ENCODE measurements at places on chromosomes 3 and 15.

GRCh38 chr3:65597952-65598413 lies 440.7 kb downstream of the MAGI1 start:
- peak overlapping the region; percentile 98 for H3K27ac ChIP-seq
- H3K27me3 ChIP-seq, result no peaks in the 10 kb centered on the region
- H3K4me3 ChIP-seq, result no peak overlapping the region
- peak; percentile 69 for DNase-seq
- H3K36me3 ChIP-seq, result no peaks in the 10 kb centered on the region

- H3K36me3 ChIP-seq, result no peaks in the 10 kb centered on the region
- no peak overlapping the region for H3K4me3 ChIP-seq
- no peaks in the 10 kb centered on the region for H3K4me1 ChIP-seq
- no peaks in the 10 kb centered on the region for H3K27me3 ChIP-seq
Measured at GRCh38 chr3:176362191-176362731, 835.0 kb downstream of the TBL1XR1 start.

- H3K4me1 ChIP-seq, result no peaks in the 10 kb centered on the region
- DNase-seq, result no peak
- no peak overlapping the region for H3K4me3 ChIP-seq
- H3K36me3 ChIP-seq, result no peaks in the 10 kb centered on the region
- H3K27me3 ChIP-seq, result no peaks in the 10 kb centered on the region
- no peak overlapping the region for H3K27ac ChIP-seq
Measured at GRCh38 chr3:110774496-110775265, 296.9 kb upstream of the NECTIN3 start.

DNA sequence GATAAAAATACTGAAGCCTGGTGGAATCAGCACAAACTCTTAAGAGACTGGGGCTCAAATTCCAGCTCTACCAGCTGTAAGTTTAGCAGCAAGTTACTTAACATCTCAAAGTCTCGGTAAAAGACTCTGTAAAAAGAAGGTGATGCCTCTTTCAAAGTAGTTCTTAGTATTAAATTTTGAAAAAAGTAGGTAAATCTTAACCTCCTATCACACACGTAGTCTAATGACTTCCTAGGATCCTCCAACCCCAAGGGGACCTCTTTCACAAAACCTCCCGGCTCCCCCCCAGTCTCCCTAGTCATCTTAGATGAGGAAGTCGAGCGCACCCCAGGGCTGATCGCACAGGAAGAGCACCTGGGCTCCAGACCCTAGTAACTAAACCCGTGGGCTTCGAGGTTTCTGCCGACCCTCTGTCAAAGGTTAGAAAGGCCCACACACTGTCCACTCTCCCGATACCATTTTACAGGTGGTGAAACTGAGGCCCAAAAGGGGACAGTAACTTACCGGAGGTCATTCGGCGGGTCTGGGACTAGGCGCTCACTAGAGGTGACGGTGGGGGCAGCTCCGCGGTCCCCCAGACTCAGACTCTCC lies 427 bp downstream of the MBD4 start:
- peaks cover 2% of the 10 kb centered on the region for H3K36me3 ChIP-seq
- H3K4me1 ChIP-seq, result peaks cover 6% of the 10 kb centered on the region
- H3K27me3 ChIP-seq, result no peaks in the 10 kb centered on the region
- H3K27ac ChIP-seq, result peak overlapping the region; percentile 89

DNA sequence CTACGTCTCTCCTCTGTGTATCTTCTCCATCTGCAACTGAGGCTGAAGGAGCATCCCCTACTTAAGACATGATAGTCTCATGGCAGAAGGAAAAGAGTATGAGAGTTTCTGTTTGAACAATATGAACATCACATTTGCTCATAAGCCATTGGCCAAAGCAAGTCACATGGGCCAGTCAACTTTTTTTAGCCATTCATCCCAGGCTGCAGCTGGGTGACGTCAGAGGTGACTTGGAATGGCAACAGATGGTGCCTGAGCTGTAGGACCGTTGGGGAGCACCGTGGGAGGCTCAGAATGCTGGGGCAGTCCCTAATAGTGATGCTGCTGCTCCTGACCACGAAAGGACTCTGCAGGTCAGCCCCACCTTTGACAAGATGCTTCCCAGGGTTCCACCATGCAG lies 58.7 kb downstream of the CRTC3 start:
- H3K27me3 ChIP-seq, result no peaks in the 10 kb centered on the region
- H3K27ac ChIP-seq, result no peak overlapping the region
- no peaks in the 10 kb centered on the region for H3K36me3 ChIP-seq
- H3K4me1 ChIP-seq, result no peaks in the 10 kb centered on the region

GRCh38 chr15:70111203-70112073 lies 13.7 kb upstream of the TLE3 start:
- peak; percentile 97 for DNase-seq
- H3K27me3 ChIP-seq, result no peaks in the 10 kb centered on the region
- no peak overlapping the region for H3K4me3 ChIP-seq
- peaks cover 16% of the 10 kb centered on the region for H3K4me1 ChIP-seq

GRCh38 chr3:115982108-115982507 lies 358.8 kb downstream of the GAP43 start:
- no peaks in the 10 kb centered on the region for H3K27me3 ChIP-seq
- no peaks in the 10 kb centered on the region for H3K36me3 ChIP-seq
- no peaks in the 10 kb centered on the region for H3K4me1 ChIP-seq
- no peak overlapping the region for H3K4me3 ChIP-seq
- no peak overlapping the region for H3K27ac ChIP-seq

DNA sequence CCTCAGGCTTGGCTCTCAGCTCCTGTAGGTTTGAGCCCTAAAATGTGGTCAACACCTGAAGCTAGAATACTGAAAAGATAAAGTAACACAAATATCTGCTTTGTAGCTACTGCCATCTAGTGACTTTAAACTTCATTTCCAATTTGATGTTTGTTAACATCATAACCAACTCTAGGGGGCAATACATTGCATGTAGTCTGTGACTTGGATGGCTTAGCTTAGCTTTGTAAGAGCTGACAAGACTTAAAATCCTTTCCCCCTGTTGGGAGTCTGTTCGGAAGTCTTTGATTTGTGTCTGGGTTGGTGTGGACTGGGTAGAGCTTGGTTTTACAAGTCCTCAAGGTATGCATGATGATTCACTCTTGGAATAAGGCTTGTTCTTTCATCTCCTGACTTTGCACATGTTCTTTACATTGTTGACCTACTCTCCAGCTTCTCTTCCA lies 51.7 kb downstream of the SCN11A start:
- no peak overlapping the region for H3K4me3 ChIP-seq
- no peaks in the 10 kb centered on the region for H3K4me1 ChIP-seq
- no peaks in the 10 kb centered on the region for H3K27me3 ChIP-seq
- peak; percentile 91 for DNase-seq
- no peaks in the 10 kb centered on the region for H3K36me3 ChIP-seq

DNA sequence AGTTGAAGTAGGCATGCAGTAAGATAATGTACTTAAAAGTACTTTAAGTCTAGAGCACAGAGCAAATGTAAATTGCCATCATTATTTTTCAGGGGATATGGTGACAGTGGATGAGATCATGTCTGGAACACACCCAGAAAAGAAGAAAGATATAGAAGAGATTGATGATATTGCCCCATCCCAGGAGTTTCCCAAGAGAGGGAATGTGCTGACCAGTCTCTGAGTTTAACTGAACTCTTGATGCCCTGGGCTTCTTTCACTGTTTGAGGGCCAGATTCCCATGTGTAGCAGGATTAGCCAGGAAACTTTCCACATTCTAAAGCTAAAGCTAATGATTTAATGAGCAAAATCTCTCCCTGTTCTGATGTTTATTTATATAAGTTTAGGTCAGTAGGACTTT lies 366.8 kb upstream of the UMPS start:
- H3K27ac ChIP-seq, result no peak overlapping the region
- no peak overlapping the region for H3K4me3 ChIP-seq
- H3K4me1 ChIP-seq, result no peaks in the 10 kb centered on the region

GRCh38 chr3:197889204-197889930 lies 60.6 kb upstream of the RPL35A start:
- H3K4me1 ChIP-seq, result no peaks in the 10 kb centered on the region
- H3K27ac ChIP-seq, result no peak overlapping the region
- no peaks in the 10 kb centered on the region for H3K27me3 ChIP-seq
- no peaks in the 10 kb centered on the region for H3K36me3 ChIP-seq
- no peak overlapping the region for H3K4me3 ChIP-seq

- H3K4me1 ChIP-seq, result peaks cover 3% of the 10 kb centered on the region
- H3K27ac ChIP-seq, result no peak overlapping the region
- DNase-seq, result no peak
- no peaks in the 10 kb centered on the region for H3K27me3 ChIP-seq
- H3K36me3 ChIP-seq, result no peaks in the 10 kb centered on the region
Measured at GRCh38 chr3:46693892-46694226, 380 bp upstream of the ALS2CL start.

- DNase-seq, result no peak
- H3K27ac ChIP-seq, result no peak overlapping the region
- H3K36me3 ChIP-seq, result no peaks in the 10 kb centered on the region
- H3K27me3 ChIP-seq, result no peaks in the 10 kb centered on the region
- no peaks in the 10 kb centered on the region for H3K4me1 ChIP-seq
Measured at GRCh38 chr3:81974751-81975150, 213.3 kb upstream of the GBE1 start.

DNA sequence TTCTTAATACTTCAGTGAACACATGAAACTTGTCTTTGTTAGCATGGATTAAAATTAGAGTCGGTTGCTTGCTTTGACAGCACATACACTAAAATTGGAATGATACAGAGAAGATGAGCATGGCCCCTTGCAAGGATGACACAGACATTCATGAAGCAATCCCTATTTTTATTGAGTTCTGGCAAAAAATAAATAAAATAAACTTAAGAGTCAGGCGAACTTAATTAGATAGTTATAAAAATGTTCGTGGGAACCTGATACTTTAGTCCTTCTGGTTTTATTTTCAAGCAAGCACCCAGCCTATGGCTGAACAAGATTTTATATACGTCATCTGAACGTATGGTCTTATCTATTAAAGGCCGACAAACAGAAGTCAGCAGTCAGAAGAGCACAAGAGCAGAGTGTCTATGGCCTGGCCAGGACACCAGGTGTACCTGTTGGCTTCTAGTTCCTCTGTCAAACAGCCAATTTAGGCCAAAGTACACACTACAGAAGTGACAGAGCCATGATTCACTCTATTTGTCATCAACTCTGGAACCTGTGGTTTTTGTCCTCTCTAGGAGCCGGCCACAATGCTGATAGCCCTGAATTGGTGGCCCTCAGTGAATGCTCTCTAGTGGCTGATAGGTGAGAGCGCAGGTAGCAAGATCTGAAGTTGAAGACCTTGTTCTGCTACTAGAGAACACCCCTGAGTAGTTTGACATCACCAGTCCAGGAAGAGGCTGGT lies 64.3 kb downstream of the LEO1 start:
- no peaks in the 10 kb centered on the region for H3K4me1 ChIP-seq
- H3K4me3 ChIP-seq, result no peak overlapping the region
- DNase-seq, result peak; percentile 65
- H3K27me3 ChIP-seq, result no peaks in the 10 kb centered on the region

- no peaks in the 10 kb centered on the region for H3K4me1 ChIP-seq
- H3K4me3 ChIP-seq, result no peak overlapping the region
- DNase-seq, result no peak
Measured at GRCh38 chr3:183502237-183503181, 53.0 kb downstream of the KLHL6 start.

GRCh38 chr3:126179825-126180476 lies 435 bp downstream of the ALDH1L1 start:
- no peaks in the 10 kb centered on the region for H3K36me3 ChIP-seq
- H3K27ac ChIP-seq, result no peak overlapping the region
- peak; percentile 69 for DNase-seq
- H3K27me3 ChIP-seq, result peaks cover 5% of the 10 kb centered on the region
- no peaks in the 10 kb centered on the region for H3K4me1 ChIP-seq

- no peaks in the 10 kb centered on the region for H3K27me3 ChIP-seq
- no peak for DNase-seq
- H3K4me3 ChIP-seq, result no peak overlapping the region
- no peaks in the 10 kb centered on the region for H3K36me3 ChIP-seq
Measured at GRCh38 chr15:69929905-69930630, 167.6 kb downstream of the TLE3 start.

DNA sequence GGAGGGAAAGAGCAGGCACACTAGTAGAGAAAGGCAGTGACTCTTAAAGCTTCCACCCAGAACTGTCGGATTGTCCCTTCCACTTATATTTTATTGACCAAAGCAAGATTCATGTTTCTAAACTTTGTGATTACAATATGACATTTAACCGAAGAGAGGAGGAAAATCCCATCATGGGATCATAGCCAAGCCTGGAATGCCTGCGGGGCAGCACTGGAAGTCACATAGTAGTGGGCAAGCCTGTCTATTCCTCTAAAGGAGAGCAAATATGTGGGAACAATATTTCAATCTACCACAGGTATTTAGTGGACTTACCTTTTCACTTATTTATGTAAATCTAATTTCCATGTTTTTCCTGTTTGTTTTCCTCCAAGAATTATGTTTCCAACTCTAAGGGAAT lies 3.8 kb upstream of the TMOD3 start:
- H3K4me3 ChIP-seq, result no peak overlapping the region

GRCh38 chr3:178808748-178809147 lies 262.9 kb downstream of the ZMAT3 start:
- no peak overlapping the region for H3K4me3 ChIP-seq
- DNase-seq, result no peak
- H3K36me3 ChIP-seq, result no peaks in the 10 kb centered on the region
- H3K27ac ChIP-seq, result no peak overlapping the region
- H3K27me3 ChIP-seq, result no peaks in the 10 kb centered on the region

- peaks cover 2% of the 10 kb centered on the region for H3K4me1 ChIP-seq
- H3K27me3 ChIP-seq, result no peaks in the 10 kb centered on the region
- DNase-seq, result no peak
- no peak overlapping the region for H3K27ac ChIP-seq
- no peaks in the 10 kb centered on the region for H3K36me3 ChIP-seq
- H3K4me3 ChIP-seq, result no peak overlapping the region
Measured at GRCh38 chr3:175404621-175405020, 545.5 kb downstream of the NAALADL2 start.

GRCh38 chr3:33211444-33211843 lies 7.2 kb downstream of the SUSD5 start:
- no peaks in the 10 kb centered on the region for H3K4me1 ChIP-seq
- DNase-seq, result no peak
- no peak overlapping the region for H3K4me3 ChIP-seq
- H3K36me3 ChIP-seq, result no peaks in the 10 kb centered on the region

GRCh38 chr15:52422001-52422400 lies 106.7 kb downstream of the MYO5A start:
- H3K27me3 ChIP-seq, result no peaks in the 10 kb centered on the region
- no peak overlapping the region for H3K4me3 ChIP-seq
- no peaks in the 10 kb centered on the region for H3K4me1 ChIP-seq

- H3K27ac ChIP-seq, result no peak overlapping the region
- H3K36me3 ChIP-seq, result no peaks in the 10 kb centered on the region
- H3K4me1 ChIP-seq, result no peaks in the 10 kb centered on the region
- DNase-seq, result peak; percentile 75
- H3K27me3 ChIP-seq, result no peaks in the 10 kb centered on the region
Measured at GRCh38 chr3:63067999-63068645, 192.9 kb upstream of the CADPS start.

- no peak for DNase-seq
- no peaks in the 10 kb centered on the region for H3K36me3 ChIP-seq
- H3K4me3 ChIP-seq, result no peak overlapping the region
- no peak overlapping the region for H3K27ac ChIP-seq
Measured at GRCh38 chr3:129687586-129688125, 81.2 kb upstream of the PLXND1 start.

GRCh38 chr15:73907035-73907408 lies 19.2 kb upstream of the LOXL1 start:
- H3K4me1 ChIP-seq, result no peaks in the 10 kb centered on the region
- no peak overlapping the region for H3K27ac ChIP-seq
- DNase-seq, result no peak
- H3K36me3 ChIP-seq, result no peaks in the 10 kb centered on the region
- H3K4me3 ChIP-seq, result no peak overlapping the region

Measured in mesendoderm (in vitro differentiated cells).